ENCODE measurements at places on chromosomes 2 and 18. TPM values are rescaled to one million over a fixed set of nuclear protein-coding genes. Genes with fewer than 3 reads are reported as not detected.

The RNF144A gene
- polyA plus RNA-seq: 33.3 TPM

DNA sequence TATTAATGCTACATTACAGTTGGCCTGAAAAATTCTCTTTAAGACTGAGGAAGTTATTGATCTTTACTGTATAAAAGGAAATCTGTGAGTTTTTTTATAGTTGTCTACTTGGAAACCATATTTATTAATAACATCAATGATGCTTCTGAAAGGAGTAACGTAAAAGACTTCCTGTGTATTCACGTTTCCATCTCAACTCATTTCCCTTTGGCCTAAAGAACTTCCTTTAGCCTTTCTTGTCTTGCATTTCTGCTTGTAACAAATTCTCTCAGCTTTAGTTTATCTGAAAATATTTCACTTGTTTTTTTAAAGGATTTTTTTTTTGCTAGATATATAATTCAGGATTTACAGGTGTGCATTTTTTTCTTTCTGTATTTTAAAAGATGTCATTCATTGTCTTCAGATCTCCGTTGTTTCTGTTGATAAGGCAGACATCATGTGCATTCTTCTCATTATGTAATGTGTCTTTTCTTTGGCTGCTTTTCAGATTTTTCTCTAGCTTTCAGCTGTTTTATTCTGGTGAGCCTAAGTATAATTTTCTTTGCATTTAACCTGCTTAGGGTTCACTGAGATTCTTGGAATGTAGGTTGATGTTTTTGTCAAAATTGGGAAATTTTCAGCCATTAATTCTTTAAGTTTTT lies 159.0 kb upstream of the DAPL1 start:
- DNase-seq: no peak

DNA sequence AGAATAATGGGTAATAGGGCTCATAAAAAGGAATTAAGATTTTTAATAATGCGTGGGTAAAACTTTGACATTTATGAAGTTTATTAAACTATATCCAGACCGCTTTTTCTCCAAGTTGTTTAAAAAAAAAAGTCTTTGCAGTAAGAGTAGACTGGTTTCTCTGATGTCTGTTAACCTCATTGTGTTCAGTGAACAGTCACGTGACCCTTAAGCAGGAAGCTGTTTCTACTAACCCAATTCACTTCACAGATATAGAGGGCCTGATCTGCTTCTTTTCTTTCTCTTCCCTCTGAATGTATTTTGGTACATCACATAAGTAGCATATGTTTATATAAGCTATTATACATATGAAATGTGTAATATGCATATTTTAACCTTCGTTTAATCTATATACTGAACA lies 1011.3 kb upstream of the CELF4 start:
- no peak for DNase-seq

- DNase-seq: no peak
These were observed 131.1 kb downstream of the RBMS1 start for GRCh38 chr2:160362541-160362940.

DNA sequence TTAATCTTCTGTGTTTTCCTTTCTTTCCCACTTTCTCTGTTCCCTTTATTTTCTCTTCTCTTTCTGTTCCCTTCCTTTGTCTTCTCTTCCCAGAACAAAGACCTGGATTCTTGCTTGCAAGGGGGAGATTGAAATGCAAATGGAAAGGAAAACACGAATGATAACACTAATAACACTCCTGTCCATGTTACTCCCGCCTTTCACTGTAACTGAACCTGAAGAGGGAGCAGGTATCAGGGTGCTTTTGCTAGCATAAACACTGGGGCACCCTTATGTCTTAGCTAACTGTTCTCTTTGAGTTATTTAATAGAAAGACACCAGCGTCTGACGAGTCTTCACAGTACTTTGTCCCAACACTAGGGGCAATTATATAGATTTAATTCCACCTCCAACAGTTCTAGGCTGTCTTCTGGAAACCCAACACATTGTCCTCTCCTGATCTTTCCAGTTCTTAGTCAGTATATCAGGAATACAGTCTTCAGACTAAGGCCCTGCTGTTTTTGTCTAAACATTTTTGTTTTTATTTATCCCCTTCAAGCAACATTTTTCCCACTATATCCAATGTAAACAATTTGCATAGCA lies 99.2 kb downstream of the PTPRM start:
- DNase-seq: no peak

The PLEK gene
- polyA plus RNA-seq: 12.8 TPM
